Mesenteric fat pad (tissue), 1 donor: ENCODE measurements at places on chromosomes 6 and 20. TPM values are rescaled to one million over a fixed set of nuclear protein-coding genes. Genes with fewer than 3 reads are reported as not detected.

GRCh38 chr6:167517254-167517916, 192.5 kb downstream of the TTLL2 start:
- DNase-seq: peak; percentile 62

DNA sequence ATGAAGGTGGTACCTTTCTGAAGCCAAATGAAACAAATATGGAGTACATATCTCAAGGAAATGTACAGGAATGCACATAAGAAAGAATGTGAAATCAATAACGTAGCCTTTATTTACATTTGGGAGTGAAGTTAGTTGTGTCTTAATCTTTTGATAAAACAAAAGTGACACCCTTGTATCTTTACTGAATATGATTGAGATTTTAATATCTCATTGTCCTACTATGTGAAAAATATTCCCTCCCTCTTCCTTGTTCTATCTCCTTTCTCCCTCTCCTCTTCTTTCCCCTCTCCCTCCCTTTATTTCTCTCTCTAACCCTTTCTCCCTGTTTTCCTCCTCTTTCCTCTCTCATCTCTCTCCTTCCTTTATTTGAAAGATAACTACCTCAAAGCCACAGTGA, 89.1 kb downstream of the PTCHD4 start:
- DNase-seq: no peak

DNA sequence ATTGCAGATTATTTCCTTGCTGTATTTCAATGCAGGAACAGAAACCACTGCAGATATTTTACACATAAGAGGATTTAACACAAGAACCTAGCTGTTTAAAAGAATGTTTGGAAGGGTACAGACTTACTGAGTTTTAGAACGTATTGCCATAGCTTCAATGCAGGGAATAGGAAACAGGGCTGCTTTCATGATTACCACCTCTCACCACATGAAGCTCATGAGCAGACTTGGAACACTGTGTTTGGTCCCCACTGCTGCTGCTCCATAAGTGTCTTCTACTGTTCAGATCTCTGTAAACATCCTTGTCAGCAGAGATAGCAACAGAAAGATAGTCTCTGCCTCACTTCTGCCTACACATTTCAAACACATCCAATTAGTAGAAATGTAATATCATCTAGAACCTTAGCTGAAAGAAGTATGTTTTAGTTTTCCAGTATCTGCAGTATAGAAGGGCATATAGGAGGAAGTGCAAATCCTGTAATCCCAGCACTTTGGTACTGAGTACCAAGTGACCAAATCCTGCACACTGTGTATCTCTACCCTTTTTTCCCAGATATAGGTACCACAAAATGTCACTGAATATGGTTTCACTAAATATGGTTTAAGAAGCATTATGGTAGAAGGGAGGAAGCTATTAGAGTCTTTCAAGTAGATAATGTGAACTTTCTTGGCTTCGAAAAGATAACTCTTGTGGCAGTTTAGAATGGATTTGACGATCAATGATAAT, 51.9 kb downstream of the STXBP5 start:
- no peak for DNase-seq

Gene MAPK13
- total RNA-seq: 12.2 TPM

Gene KCNK15
- 3.1 TPM for total RNA-seq
